Amniotic epithelial cell (primary cell): ENCODE measurements at places on chromosomes 16 and 17.

DNA sequence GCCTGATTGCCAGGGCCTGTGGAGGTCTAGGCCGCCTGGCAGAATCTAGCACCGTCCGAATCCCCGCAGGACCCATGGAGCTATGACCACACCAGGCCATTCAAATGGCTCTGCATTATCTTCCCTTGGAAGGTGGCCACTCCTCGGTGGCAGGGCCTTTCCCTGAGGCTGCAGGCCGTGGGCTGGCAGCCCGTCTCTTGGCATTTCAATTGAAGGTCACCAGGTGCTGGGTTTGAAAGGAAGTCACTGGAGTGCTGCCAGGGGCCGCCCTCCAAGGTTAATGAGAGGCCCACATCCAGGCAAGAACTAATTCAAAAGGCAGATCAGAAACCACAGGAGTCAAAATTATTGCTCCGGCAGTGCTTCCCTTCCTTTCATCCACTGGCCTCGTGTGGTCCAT is 27.7 kb upstream of the CACNG5 start:
- DNase-seq: no peak

- DNase-seq: no peak
These were observed 7.3 kb downstream of the C16orf89 start for GRCh38 chr16:5058476-5058875.

DNA sequence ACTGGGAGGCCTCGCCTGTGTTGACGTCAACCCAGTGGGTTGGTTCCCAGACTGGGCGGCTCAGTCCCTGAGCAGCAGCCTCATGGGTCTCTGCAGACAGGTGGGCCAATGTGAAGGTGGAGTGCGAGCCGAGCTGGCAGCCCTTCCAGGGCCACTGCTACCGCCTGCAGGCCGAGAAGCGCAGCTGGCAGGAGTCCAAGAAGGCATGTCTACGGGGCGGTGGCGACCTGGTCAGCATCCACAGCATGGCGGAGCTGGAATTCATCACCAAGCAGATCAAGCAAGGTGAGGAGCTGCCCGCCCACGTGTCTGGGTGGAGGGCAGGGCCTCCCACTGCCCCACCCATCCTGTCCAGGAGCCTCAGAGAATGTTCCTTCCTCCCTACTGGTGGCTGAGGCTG is 44.1 kb downstream of the MRC2 start:
- DNase-seq: no peak

DNA sequence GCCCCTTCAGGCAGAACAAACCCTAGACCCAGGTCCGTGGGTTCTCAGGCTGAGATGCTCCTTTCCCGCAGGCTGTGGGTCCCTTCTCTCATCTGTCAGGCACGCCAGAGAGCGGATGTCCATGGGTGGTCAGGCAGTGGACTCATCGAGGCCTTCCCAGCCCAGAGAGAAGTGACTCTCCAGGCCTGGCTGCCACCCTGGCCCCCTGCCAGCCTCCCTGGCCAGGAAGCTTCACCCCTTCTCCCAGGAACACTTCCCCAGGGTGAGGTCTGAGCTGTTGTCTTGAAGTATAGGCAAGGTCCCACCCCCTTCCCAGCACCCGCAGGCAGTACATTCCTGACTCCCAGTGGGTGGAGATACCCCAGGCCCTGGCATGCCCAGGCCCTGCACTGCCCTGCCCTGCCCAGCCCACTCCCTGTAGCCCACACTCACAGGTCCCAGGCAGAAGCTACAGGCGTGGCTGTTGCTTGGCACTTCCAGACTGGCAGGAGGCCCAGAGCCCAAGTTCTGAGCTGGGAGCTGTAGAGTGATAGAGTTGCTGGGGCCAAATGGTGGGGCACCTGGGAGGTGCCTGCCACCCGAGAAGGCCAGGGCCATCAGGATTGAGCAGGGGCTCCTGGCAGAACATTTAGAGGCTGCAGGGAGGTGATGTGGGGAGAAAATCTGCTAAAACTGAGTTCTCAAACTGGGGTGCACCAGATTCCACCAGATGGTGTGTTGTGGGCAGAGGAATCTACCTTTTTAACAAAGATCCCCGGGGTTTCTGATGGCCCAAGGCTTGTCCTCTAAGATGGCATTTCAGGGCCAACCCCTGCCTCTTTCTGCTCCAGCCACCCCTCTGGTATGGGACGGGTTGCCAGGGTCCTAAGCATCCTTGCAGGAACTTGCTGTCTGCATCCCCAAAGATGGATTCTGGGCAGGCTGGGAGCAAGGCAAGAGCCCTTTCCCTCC is 6.7 kb downstream of the ITGA3 start:
- peak; percentile 91 for DNase-seq

GRCh38 chr16:27544671-27545070 is 5.0 kb downstream of the GTF3C1 start:
- DNase-seq: no peak

GRCh38 chr16:4612474-4612931 is 2.2 kb downstream of the UBALD1 start:
- no peak for DNase-seq

DNA sequence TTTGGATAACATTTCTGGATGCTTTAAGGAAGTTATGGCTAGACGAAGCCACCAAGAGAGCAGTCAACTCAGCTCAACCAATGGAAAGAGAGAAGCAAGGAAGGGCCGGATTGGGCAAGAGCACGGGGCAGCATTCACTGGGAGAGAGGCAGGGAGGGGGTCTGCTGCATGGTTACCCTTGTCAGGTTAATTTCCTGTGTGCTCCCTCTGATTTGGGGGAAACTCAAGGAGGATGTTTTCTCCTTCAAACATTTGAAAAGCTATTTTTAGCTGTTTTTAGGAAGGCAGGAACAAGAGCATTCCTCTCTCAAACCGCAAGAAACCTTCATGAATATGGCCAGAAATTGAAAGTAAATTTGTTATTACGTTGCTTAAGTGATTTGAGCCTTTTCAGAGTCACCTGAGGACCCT is 118.5 kb upstream of the ZFHX3 start:
- DNase-seq: no peak

DNA sequence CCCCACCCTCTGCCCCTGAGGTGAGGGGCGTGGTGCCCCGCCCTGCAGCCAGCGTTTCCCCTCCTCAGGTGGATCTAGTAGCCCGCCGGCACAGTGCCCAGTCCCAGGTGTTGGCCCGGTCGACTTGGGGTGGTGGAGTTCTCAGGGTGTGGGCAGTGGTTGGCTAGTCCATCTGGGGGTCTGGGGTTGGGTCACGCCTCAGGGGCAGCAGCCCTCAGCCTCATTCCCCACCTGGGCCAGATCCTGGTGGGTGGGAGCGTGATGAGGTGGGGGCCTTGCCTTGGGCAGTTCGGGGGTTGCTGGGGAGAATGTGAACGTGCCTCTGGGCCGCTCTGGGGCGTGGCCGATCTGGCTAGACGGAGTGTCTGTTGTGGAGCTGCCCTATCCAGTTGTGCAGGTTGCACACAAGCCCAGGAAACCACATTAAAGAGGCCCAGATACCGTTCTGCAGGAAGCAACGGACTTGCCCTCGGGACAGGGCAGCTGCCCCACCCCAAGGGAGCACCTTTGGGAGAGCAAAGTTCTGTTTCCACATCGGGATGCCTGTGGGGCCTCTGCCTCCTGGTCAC is 32.0 kb downstream of the GSE1 start:
- no peak for DNase-seq

GRCh38 chr17:38749223-38750043 is 1.3 kb upstream of the PCGF2 start:
- peak; percentile 63 for DNase-seq
